ENCODE measurements at places on chromosomes 3 and 15.

DNA sequence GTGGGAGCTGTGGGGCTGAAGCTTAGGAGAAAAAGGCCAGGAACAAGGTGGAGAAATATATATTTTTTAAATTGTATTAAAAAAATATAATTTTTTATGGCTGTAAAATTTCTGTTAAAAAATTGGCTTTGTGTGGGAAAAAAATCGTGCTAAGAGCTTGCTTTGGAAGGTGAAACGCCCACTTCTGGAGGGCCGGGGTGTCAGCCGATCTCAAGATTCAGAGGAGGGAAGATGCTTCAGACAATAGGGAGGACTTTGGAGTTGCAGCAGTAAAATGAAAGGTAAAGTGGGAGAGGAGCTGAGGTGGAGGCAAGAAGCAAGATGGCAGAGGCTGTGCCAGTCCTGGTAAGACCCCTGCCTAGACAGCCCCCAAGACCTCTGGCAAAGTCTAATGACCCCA lies 45.9 kb upstream of the BLM start:
- no peak for DNase-seq

DNA sequence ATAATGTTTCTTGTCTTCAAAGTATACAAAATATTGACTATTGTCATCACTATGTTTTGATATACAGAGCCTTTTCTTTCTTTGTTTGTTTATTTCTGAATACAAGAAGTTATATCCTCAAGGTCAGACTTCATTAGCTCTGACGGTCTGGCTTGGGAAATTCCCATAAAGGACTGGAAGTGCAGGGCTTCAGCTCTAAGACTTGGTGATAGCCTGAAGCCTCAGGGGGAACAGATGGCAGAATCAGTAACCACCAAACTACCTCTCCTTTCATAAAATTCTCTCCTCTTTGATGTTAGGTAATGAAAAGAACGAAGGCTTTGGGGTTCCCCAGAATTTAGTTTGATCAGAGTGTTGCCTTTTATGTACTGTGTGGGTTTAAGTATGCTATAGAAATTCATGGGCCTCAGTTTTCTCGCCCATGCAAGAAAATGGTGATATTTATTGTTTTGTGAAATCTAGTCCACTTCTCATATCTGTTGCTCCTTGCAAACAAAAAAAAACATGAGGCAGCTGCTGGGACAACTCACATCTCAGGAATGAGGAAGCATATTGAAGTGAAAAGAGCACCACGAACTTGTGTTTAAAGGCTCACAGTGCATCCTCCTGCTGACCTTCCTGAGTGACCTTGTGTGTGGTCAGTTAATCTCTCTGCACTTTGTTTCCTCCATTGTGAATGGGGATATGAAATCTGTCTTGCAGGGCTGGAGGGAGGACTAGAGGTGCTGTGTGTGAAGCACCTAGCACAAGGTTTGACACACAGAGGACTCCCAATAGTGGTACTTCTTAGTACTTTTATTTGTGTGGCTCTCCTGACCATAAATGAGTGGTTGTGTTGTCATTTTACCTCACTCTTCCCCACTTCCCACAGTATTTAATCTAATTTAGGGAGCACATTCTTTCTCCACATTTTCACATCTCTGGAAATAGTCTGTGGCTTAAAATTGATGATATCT lies 569.8 kb upstream of the IL12A start:
- no peak for DNase-seq

GRCh38 chr3:122215592-122216298 lies 32.3 kb downstream of the CASR start:
- DNase-seq, result no peak

DNA sequence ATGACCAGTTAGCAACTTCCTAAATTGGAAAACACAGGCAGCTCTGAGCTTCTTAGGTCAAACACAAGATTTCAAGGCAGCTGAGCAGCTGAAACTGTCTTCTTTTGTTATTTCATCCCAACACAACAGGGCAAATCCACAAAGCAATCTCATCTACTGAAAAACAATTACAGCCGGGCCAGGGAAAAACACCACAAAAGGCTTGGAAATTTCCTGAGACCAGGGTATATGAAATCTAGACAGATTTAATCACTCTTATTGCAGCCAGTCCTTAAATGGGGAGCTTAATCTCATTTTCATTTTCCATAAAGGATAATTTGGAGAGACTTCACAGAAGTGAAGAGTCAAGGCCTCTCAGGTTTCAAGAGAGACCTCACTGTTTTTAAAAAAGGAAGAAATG lies 181.8 kb downstream of the SSR3 start:
- no peak for DNase-seq

DNA sequence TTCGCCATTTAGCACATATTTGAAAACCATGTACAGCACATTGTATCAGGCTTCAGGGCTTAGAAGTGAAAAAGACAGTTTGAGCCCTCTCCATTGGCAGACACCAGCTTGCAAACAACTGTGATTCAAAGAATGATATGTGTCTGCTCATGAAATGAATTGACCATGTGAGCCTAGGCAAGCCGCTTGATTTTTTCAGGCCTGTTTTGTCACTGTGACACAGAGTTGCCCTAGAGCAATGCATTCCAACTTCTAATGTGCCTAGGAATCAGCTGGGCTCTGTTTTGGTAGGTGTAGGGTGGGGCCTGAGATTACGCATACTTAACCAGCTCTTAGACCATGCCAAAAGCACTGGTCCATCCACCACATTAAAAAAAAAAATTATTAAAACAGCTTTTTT lies 53.0 kb downstream of the ATP2C1 start:
- DNase-seq, result no peak

DNA sequence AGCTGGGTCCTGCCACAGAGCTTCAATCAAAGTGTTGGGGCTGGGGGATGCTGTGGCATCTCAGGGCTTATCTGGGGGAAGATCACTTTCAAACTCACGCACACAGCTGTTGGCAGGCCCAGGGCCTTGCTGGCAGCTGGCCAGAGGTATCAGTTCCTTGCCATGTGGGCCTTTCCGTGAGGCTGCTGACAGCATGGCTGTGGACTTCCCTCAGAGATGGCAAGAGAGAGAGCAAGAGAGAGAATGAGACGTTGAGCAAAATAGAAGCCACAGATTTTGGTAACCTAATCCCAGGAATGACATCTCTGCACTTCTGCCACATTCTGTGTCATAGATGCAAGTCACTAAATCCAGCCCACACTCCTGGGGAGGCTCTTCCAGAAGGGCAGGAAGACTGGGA lies 91.0 kb downstream of the TPRG1 start:
- no peak for DNase-seq

- DNase-seq, result no peak
Observed at GRCh38 chr3:97417-98258, 98.9 kb upstream of the CHL1 start.

GRCh38 chr3:144708437-144708836 lies 736.8 kb downstream of the DIPK2A start:
- no peak for DNase-seq

- no peak for DNase-seq
Observed at GRCh38 chr15:57921371-57921770, 144.1 kb downstream of the ALDH1A2 start.

DNA sequence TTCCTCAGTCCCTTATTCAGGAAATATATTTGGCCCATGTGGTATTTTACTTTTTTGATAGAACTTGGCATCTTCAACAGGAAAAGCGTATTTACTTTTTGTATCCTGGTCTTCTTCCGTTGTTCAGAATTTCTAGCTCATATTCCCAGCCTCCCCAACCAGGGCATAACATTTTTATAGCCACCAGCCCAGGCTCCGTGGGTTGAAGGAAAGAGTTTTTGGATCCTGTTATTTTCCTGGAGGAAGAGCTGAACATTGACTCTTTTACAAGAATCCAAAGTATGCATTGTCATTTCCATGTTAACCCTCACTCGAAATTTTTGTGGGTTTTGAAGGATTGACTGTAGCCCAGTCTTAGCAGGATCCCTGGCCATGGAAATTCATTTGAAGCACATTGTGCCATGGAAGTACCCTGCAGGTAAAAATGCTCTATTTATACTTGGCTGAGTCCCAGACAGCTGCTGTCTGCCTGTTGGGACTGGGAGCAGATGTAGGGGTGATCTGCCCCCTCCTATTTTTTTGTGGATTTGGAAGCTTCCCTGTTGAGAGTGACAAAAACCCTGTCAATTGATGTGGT lies 98.8 kb downstream of the AKAP13 start:
- DNase-seq, result no peak

DNA sequence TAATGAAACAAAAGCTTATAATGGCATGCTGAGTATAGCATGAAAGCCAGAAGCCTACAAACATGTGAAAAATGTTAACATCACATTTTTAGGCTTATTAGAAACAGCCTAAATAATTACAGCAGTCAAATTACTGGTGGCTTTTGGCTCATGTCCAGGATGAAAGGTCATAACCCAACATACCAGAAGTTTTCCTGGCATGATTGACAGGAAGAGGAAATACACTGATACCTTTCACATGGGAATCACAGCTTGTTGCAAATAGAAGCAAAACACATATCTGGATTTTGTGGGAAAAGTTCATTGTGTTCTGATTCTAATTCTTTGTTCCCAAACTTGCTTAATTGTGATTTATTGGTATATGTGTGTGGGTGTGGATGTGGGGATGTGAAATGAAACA lies 393.5 kb upstream of the ARRDC4 start:
- DNase-seq, result no peak

- DNase-seq, result peak; percentile 11
Observed at GRCh38 chr15:97234851-97235610, 725.5 kb upstream of the ARRDC4 start.

DNA sequence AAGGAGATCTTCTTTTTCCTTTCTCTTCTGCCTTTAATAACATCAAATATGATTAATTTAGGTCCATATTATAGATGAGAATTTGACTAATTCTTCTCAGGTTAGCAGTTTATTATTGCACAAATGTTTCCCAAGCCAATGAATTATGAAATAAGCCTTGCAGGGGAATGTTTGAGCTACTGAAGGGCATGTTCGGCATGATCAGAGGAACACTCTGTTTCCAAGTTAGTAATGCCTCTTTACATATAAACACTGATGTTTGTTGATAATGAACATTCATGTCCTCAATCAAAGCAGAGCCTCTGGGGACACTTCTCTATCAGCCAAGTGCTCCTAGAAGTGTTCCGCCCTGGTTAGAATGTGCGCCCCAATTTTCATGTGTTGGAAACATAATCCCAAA lies 10.0 kb upstream of the CYP1A1 start:
- DNase-seq, result no peak

GRCh38 chr15:63354821-63355650 lies 26.6 kb downstream of the CA12 start:
- no peak for DNase-seq

- DNase-seq, result no peak
Observed at GRCh38 chr3:26099692-26100091, 309.8 kb downstream of the OXSM start.

DNA sequence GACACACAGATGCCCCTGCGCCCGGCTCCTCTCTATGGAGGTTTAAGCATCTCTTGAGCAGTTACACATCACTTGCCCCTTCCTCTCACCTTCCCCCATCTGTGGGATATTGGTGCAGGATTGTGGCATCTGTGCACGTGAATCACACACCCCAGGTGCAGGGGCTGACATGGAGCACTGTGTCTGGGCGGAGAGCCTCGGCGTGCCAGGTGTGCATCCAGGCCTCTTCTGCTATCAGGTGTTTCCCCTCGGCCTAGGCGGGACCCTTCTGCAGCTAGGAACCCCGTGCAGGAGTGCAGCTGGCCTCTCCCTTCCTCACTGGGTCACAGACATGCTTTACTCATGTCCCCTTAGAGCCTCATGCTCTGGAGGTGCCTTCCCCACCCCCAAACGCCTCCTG lies 33.4 kb upstream of the MUC13 start:
- no peak for DNase-seq

DNA sequence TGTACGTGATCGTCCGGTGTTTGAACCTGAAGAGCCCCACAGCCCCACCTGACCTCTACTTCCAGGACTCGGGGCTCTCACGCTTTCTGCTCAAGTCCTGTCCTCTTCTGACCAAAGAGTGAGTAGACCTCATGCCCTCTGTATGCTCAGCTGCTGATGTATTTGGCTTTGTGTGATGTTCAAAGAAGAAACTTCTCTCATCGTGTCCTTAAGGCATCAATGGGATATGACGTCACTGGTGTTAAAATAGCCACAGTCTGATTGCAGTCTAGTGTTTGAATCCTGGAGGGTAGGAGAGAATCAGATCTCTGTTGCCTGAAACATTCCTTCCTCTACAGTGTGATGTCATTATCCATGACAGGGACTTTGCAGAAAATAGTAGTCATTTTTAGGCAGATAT lies 28.1 kb downstream of the ABHD2 start:
- no peak for DNase-seq

DNA sequence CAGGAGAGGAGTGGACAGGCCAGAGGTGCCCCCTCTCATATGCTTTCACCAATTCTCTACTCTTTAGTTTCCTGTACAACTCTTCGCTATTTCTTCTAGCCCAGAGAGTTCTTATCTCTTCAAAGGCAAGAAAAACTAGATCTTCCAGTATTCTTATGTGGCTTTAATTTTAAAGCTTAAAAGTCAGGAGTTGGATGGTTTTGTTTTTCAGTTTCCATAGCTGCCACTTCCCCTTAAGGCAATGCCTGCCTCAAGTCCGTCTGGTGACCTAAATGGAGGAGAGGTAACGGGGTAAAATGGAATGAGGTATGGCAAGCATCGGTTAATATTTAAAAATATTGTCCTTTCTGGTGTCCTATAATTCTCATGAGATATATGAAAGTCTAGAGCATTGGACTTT lies 11.4 kb upstream of the VGLL3 start:
- no peak for DNase-seq

DNA sequence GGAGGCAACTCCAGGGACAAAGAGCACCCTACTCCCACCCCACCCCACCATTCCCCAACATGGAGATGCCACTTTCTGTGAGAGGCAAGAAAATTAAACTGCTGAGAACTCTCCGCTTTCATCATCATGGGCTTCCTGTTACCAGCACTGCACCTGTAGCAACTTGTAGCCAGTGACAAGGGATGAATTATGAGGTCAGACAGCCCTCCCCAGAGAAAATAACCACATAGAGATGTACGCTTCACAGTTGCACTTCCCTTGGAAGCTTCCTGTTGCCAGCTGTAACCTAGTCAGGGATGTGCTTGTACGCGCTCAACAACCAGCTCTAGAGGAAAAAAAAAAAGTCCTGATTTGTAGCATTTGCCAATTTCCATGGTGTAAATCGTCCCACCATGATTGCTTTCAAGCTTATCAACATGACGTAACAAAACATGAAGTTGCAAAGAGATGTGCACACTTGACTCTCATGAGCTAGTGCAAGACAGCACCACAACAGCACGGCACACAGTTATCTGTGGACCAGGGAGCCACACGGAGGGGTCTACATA lies 145.4 kb downstream of the RAB11A start:
- DNase-seq, result no peak

DNA sequence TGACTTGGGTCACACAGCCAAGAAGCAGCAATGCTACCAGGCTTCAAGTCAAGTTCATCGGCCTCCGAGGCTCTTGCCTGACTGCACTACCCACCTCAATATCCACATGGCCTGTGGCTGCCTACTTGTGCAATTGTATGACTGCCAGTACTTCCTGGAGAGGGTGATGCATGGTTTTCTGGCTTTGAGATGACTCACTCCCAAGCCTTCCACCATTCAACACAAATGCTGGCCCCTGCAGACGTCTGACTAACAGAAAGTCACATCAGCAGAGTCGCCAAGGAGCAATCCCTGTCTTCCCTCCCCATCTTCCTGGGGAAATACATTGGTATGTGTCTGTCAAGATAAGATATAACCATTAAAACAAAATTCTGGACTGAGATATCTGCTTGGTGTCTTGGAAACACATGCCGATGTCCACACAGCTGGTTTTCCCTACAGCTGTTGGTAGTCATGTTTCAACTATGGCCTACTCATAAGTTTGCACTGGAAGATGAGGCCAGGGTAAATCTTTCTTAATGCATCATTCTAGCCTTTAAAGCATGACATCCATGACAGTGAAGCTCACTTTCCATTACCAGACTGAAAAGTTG lies 79.6 kb upstream of the SPATA12 start:
- DNase-seq, result peak; percentile 40

- no peak for DNase-seq
Observed at GRCh38 chr3:38375072-38375471, 28.5 kb downstream of the XYLB start.
